Renal cortical epithelial cell (primary cell): ENCODE measurements at places on chromosomes 4 and X.

DNA sequence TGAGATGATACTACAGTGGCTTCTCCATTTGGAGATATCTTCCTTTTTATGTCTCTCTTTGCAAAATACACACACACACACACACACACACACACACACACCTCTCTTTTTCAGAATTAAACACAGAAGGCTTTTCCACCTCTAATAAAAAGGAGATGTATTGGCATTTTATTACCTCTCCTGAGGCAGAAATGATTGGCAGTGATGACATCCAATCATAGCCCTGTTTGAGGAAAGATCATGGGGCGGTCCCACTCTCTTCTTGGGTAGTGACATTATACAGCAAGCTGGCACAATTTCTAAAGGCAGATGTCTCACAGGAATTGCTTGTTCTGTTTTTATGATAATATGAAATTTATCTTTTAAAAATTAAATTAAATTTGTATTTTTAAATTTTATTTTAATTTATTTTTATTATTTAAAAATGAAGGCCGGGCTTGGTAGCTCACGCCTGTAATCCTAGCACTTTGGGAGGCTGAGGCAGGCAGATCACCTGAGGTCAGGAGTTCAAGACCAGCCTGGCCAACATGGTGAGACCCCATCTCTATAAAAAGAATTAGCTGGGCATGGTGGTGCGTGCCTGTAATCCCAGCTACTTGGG lies 15.6 kb downstream of the CHRNA9 start:
- DNase-seq = no peak

DNA sequence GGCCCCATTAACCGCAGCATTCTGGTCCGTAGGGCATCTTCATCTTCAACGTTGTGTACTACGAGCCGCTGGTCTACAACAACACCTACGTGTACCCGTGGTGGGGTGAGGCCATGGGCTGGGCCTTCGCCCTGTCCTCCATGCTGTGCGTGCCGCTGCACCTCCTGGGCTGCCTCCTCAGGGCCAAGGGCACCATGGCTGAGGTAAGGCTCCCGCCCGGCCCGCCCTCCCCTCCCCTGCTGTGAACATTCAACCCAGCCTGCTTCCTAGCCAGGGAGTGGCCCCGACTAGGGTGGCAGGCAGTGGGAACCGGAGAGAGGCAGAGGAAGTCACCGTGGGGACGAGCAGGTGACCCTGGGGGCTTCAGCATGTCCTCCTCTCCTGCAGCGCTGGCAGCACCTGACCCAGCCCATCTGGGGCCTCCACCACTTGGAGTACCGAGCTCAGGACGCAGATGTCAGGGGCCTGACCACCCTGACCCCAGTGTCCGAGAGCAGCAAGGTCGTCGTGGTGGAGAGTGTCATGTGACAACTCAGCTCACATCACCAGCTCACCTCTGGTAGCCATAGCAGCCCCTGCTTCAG lies 7.1 kb downstream of the SLC6A8 start:
- DNase-seq = no peak

DNA sequence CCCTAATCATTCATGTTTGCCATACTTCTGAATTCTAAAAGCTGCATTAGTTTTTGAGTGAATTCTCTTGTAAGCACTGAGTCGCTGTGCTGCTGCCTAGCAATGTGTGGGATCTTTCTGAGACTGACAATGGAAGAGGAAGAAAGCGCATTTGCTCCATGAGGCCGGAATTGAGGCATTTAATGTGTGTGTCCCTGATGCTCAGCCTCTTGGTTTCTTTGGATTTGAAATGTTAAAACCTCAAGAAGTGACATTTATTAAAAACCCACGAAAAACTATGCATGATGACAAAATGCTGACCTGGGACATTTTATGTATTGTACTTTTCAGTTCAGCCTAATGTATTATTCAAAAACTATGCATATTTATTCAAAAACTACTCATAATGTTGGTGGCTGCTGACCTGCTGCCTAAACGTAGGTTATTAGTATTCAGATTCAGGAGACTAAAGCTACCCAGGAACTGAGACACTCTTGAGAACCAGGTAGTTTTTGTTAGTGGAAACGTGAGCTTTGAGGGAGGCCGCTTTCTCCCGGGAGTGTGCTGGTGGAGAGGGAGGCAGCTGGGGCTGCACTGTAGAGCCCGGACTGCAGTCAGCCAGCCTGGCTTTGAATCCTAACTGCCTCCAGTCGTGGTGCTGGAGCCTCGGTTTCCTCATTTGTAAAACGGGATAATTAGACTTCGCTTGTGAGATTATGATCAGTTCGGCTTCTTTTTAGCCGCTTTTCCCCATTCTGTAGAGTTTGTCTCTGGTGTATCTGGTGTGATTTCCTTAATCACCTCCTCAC lies 11.3 kb downstream of the RGS12 start:
- DNase-seq = no peak

GRCh38 chrX:84865113-84865512 lies 138.6 kb upstream of the APOOL start:
- no peak for DNase-seq

DNA sequence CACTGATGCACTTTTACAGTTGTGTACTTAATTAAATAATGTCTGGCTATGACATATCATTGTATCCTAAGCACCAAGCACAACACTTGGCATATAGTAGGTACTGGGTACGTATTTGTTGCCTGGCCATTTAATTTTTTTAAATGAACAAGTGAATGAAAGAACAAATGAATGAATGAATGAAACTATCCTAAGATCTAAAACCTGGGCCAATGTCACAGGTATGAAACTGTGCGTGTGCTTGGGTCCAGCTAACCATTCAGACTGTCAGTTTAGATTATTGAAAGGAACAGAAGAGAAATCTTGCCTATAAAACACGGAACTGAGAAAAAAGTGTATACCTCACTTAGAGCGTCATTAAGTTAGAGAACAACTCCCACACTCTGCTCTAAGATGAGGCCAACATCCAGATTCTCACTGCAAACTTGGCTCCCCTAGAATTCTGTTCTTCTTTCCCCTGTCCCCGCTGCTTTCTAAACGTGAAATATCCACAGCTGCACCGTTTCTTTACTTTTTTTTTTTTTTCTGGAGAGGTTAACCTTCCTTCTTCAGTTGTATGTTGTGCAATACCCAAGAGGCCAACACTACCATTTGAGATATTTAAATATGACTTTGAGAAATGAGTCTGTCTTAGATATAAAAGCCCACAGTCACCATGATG lies 17.3 kb upstream of the SEL1L3 start:
- DNase-seq = no peak

DNA sequence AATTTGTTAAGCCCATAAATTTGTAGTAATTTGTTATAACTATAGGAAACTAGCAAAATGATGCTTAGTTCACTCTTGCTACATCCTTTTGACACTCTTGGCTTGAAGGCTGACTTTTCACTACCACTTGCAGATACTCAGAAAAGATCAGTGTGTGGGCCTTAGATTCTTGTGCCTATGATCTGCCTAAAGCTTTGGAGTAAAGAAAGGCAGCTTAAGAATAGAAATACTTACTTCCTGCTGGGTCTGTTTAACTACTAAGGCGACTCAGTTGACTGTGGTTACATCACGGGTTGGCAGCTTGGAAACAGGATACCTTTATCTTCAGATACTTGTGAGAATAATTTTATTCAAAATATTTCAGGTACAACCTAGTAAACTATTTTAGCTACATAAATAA lies 201.4 kb upstream of the FMR1 start:
- no peak for DNase-seq

DNA sequence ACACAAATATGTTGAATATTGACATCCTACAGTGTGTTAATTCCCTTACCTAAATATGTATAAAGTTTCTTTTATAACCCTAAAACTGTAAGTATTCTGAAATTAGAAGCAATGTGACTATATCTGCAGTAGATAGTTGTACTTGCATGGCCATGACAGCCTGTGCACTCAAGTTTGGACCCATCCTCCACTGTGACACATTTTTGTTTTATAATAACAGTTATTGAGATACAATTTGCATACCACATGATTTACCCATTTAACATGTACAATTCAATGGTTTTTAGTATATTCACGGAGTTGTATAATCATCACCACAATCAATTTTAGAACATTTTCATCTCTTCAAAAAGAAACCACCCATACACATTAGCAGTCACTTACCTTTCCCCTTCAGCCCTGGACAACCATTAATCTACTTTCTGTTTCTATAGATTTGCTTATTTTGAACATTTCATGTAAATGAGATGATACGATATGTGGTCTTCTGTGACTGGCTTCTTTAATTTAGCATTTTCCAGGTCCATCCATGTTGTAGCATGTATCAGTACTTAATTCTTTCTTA lies 29.6 kb downstream of the HERC3 start:
- DNase-seq = no peak

- no peak for DNase-seq
Observed at GRCh38 chrX:66014556-66014955, 25.3 kb downstream of the VSIG4 start.

- DNase-seq = no peak
Observed at GRCh38 chr4:84623661-84624060, 40.7 kb downstream of the CDS1 start.
